DMS 273 treated with DMSO at 0.1 percent for 48 hours (cell line): ENCODE measurements at places on chromosomes 5 and 9.
A peak's percentile ranks its signal among the peaks of the same experiment; 100 is the strongest.

GRCh38 chr5:100950985-100951384 is 47.9 kb upstream of the ST8SIA4 start:
- DNase-seq = no peak

DNA sequence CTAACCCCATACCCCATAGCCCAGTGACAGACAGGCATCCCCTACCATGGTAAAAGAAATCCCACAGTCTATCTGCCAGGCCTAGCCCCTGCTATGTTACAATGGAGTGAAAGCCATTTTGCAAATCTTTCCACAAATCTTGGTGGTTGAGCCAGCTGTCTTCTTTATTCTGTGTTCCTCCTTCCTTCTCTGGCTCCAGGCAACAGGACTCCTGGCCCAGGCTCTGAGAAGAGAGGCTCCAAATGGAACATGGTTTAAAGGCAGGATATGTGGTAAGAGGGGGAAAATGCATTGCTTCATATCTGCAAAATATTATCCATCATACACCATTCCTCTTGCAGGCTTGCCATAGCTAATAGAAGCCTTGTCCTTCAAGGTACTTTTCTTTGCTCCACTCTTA is 25.2 kb downstream of the FGF1 start:
- DNase-seq = no peak

DNA sequence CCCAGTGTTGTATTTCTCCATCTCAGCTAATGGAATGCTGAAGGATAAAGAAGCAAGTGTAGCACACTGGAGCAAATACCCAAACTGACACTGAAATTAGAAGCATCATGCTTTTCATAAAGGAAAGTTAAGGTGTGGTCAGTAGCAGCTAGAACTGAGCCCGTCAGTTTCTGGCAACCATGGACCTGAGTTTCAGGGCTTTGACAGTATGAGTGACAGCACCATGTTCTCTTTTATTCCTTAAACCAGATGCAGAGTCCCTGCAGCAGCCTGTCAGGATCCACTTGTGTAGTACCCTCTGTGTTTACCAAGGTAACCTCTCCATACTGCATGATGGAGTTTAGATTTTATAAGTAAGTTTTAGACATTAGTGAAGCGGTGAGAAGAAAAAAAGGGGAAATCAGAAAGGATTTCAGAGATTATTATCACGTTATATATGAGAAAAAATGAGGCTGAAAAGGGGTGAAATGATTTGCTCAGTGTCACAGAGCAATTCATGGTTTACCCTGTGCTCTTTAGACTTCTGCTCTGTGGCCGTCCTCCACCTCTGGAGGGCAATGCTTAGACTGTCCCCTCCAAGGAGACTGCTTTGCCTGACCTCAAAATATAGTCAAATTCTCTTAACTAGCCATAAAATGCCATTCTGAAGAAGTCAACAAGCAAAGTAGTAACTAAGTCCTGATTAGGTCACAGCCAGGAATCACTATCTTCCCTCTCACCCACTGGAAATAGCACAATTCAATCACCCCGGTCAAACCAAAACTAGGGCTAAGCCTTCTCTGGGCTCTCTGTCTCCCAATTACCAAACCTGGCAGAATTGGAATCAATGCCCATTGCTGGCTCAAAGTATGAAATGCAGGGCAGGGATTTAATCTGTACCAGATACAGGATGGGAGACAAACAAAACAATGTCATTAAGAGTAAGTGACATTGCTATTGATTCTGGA is 10.5 kb upstream of the MYOT start:
- no peak for DNase-seq

GRCh38 chr9:105447386-105447813 is 434 bp upstream of the FSD1L start:
- no peak for DNase-seq

DNA sequence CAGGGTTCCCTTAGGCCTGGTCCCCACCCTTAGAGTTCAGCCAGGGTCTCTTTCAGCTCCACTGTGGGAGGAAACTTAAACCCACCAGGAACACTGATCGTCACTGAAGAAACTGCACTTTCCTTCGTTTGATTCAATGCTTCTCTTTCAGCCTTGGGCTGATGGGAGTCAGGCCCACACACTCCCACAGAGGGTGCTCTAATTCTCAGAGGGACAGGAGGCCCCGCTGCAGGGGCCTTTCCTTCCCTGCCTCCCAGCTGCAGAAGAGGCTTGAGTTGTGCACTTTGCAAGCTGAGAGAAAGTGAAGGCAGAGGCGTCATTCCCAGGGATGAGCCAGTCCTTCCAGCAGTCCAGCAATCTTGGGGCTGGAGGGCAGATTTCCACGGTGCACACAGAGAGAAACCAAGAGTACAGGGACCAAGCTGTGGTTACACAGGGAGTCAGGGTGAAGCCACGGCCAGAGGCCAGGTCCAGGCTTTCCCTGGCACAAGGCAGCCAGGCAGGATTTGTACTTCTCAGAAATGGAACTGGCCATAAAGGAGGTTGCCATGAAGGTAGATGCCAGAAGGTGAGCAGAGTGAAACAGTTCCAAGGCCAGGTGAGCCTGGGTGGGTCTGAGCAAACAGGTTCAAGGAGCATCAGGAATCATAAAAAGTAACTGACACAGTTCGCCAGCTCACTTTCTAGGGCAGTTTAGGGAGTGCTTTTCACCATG is 10.4 kb upstream of the GLIPR2 start:
- DNase-seq = no peak

GRCh38 chr9:101417977-101418376 is 17.6 kb downstream of the ALDOB start:
- no peak for DNase-seq

- DNase-seq = no peak
These were observed 480.0 kb upstream of the IZUMO3 start for GRCh38 chr9:25025686-25026085.

GRCh38 chr9:99411479-99412115 is 189.5 kb downstream of the SEC61B start:
- DNase-seq = no peak

- DNase-seq = peak; percentile 46
These were observed 106.2 kb downstream of the KLHL3 start for GRCh38 chr5:137629646-137630045.

- DNase-seq = no peak
These were observed 139.2 kb upstream of the TRIM32 start for GRCh38 chr9:116547729-116548426.

DNA sequence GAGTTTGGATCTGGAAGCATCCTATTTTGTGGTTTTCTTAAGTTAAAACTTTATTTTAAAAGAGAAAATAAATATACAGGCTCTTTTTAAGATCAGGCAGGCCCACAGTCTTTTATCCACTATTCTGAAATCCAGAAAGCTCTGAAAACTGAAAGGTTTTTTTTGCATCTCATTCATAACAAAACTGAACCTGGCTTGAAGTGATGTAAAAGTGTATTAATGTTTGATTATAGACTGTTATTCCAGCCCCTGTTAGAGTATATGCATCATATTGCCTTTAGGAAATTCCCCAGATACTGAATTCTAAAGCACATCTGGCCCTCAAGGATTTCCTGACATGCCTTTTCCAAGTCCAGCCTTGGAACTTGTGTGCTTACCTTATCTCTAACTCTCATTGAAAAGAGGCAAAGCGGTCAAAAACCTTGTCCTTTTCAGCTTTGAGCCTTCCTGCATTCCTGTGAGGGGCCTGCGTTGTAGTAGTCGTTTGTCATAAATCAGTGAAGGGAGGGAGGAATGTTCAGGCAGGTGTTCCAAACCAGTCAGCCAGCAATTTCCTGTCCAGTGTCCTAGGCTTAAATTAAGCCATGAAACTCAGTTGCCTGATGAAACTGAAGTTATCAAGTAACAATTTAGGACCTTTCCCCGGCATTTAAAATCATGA is 110.4 kb downstream of the TLE4 start:
- no peak for DNase-seq

- DNase-seq = no peak
These were observed 44.2 kb downstream of the NKD2 start for GRCh38 chr5:1052641-1053390.

DNA sequence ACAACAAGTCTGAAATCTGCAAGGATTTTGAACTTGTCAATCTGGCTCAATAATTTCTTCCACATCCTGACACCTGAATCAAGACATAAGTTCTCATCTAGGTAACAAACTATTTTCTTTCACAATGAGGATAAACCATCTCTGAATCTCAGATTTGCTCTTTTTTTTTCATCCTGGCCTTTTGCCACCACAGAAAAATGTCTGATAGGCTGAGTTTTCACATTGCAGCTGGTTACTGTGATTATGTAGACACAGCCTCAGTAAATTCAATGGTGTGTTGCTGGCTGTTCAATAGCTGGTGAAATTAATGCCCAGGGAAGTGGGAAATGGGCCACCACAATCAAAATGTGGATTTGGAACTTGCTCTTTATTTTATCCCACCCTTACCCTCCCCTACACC is 2.8 kb upstream of the ADRA1B start:
- no peak for DNase-seq

DNA sequence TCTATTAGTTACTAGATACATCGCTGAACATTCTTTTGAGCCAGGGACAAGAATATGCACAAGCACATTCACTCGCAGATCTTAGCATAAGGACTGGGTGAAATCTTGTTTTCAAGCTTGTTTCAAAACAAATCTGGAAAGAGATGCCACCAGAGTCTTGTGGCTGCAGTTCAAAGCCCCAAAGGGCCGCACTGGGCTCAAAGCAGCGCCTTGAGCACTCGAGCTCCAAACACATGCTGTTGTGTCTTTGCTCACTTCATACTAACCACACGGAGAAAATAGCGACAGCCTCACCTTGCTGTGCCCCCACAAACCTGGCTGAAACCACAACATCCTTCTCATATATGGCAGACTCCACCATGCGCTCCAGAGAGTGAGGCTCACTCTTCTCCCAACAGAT is 34.2 kb upstream of the IL7R start:
- DNase-seq = no peak

DNA sequence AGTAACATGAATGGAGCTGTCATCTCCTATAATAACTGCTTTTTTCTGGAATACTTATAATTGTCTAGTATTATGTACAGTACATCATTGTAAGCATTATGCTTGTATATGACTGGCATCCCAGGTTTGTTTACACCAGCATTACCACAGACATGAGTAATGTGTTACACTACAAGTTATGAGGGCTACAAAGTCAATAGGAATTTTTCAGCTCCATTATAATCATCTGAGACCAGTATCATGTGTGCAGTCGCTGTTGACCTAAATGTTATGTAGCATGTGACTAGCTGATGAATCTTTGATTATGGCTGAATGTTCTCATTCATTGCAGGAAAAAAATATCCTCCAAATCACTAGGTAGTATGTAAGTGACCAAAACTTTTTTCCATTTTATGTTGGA is 2.2 kb downstream of the ZCCHC9 start:
- no peak for DNase-seq

GRCh38 chr5:154242964-154243376 is 52.4 kb downstream of the GALNT10 start:
- no peak for DNase-seq

- no peak for DNase-seq
These were observed 9.4 kb downstream of the GDA start for GRCh38 chr9:72158680-72159079.

- DNase-seq = no peak
These were observed 54.5 kb upstream of the HTR4 start for GRCh38 chr5:148708854-148709253.

DNA sequence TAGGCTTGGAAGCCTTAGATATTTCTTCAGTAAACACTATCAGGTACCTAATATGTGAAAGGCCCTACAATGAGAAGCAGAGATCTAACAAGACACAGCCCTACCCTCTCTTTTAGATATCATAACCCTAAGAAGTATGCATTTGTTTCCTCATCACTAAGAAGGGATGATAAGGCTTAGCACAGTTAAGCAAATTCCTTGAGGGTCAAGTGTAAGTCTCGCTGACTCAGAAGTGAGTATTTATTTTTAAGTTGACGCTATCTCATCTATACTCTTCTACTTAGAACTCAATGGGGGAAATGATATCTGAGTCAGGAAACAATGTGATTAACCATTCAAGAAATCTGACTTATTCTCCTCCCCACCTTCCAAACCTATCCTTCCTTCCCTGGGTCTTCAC is 149.7 kb downstream of the ESM1 start:
- DNase-seq = no peak

GRCh38 chr5:98301547-98301946 is 471.9 kb upstream of the RGMB start:
- DNase-seq = no peak

DNA sequence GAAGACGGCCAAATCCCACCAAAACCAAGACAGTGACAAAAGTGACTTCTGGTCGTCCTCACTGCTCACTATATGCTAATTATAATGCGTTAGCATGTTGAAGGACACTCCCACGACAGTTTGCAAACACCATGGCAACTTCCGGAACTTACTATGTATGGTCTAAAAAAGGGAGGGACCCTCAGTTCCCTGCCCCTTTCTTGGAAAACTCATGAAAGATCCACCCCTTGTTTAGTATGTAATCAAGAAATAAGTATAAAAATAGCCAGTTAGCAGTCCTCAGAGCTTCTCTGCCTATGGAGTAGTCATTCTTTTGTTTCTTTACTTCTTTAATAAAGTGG is 9.5 kb downstream of the FCN2 start:
- no peak for DNase-seq

GRCh38 chr5:84286662-84287061 is 98.0 kb downstream of the EDIL3 start:
- DNase-seq = no peak

GRCh38 chr9:37596504-37596903 is 4.1 kb upstream of the TOMM5 start:
- DNase-seq = no peak

DNA sequence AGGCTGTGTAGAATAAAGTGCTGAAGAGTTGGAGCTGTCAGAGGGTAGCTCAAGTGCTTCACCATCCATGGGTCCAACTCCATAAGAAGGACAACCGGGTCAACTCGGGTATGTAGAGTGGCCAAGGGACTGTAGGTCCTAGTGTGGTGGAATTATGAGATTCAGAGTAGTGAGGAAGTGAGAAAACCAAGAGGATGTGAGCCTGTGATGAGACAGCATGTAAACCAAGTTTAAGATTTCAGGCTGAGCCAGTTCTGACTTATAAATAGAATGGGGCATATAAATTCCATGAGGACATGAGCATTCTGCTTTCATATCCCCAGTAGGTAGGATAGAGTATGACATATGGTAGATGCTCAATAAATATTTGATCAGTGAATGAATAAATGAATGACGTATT is 96.3 kb downstream of the CFAP95 start:
- no peak for DNase-seq

DNA sequence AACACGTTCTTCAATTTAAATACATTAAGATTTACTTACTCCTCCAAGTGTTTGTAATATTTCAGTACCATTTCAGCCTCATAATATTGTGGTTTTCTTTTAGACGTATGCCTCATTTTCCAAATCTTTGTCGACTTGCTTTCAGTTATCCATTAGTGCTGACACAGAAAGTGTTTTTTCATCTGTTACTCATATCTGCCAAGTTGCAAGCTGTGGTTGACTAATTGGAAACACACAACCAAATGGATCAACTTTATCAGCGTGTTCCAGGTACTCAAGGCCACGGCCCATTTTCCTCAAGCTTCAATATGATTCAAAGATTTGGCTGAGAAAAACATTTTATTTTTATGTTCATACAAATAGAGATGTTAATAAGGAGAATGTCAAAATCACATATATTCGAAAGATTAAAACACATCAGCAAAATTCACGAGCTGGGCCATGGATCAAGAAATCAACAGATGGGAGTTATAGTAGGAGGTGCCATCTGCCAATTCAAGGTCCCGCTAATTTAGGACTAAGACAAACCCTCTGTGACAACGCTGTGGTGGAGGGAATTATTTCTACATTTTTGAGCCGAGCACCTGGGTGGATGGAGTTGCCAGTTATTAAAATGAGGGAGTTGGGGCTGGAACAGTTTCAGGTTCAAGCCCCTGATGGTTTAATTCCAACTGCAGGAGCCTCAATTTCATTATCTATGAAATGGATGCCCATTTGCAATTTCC is 27.2 kb upstream of the CCNJL start:
- peak; percentile 72 for DNase-seq
